ENCODE measurements at places on chromosomes 5 and 9.

- DNase-seq = peak; percentile 29
Measured at GRCh38 chr9:116494815-116495634, 192.1 kb upstream of the TRIM32 start.

- no peak for DNase-seq
Measured at GRCh38 chr5:132865668-132866341, 464 bp downstream of the GDF9 start.

- DNase-seq = no peak
Measured at GRCh38 chr9:90446200-90446948, 196.2 kb downstream of the DIRAS2 start.

- DNase-seq = no peak
Measured at GRCh38 chr5:147234825-147235635, at the start of gene STK32A. Gene STK32A, plus strand, starts transcription at chr5:147235026. Its CDS starts 4,609 bp downstream, at chr5:147239635.

- DNase-seq = no peak
Measured at GRCh38 chr5:96863949-96864584, 12.2 kb upstream of the ERAP2 start.

DNA sequence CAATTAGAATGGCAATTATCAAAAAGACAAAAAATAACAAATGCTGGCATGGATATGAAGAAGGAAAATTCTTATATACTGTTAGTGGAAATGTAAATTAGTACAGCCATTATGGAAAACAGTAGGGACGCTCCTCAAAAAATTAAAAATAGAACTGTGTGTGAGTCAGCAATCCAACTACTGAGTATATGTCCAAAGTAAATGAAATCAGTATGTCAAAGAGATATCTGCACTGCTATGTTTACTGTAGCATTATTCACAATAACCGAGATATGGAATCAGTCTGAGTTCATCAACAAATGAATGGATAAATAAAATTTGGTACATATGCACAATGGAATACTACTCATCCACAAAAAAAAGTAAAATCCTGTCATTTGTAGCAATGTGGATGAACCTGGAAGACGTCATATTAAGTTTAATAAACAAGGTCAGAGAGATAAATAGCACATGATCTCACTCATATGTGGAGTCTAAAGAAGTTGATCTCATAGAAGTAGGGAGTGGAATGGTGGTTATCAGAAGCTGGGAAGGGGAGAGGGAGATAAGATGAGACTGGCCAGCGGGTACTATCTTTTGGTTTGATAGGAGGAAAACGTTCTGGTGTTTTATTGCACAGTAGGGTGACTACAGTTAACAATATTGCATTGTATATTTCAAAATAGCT, 16.6 kb upstream of the SHC3 start:
- DNase-seq = no peak

- no peak for DNase-seq
Measured at GRCh38 chr5:151718153-151718552, 31.4 kb upstream of the SPARC start.

Measured in stimulated activated naive CD8-positive, alpha-beta T cell treated with anti-CD3 and anti-CD28 coated beads, Interleukin-15, amount 100 ng/mL, for 72 hours (primary cell).